ENCODE measurements at places on chromosomes 11 and 22.

DNA sequence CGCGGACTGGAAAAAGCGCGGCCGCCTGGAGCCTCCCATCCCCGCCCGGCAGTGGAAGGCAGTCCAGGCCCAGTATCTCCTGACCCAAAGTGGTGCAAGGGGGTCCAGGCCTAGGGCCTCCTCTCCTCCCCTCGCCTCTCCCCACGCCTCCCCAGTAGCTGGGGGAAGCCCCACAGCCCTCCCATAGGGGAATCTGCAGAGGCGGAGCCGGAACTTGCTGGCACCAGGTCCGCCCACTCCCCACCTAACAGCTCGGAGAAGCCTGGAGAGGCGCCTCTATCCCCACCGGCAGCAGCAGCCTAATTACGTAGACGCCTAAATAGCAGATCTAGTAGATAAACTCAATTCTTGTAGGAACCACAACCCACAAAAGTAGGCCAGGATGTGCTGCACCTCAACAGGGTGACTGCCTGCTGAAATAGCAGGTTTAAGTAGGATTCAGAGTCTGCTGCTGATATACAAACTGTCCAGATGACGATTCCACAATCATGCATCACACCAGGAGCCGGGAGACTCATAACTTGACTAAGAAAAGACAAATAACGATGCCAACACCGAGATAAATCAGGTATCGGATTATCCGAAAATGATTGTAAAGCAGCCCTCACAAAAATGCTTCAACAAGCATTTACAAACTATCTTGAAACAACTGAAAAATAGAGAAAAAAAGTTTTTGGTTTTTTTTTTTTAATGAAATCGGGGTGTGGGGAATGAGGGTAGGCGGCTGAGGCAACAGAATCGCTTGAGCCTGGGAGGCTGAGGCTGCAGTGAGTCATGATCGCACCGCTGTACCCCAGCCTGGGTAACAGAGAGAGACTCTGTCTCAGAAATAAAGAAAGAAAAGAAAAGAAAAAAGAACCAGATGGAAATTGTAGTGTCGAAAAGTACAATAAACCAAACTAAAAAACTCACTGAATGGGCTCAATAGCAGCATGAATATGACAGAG, 11.4 kb upstream of the BRD1 start:
- DNase-seq, result peak; percentile 79

DNA sequence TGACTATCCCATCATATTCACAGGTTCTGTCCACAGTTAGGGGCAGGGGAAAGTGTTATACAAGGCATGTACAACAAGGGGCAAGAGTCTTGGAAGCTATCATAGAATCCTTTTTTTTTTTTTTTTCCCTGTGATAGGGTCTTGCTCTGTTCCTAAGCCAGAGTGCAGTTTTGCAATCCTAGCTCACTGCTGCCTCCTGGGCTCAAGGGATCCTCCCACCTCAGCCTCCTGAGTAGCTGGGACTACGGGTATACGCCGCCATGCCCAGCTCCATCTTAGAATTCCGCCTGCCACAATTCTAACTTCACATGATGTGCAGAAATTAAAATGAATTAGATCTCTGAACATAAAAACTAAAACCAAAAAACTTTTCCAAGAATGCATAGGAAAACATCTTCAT, 31.7 kb downstream of the ZFTA start:
- no peak for DNase-seq

GRCh38 chr11:31437742-31438435, 68.2 kb downstream of the DNAJC24 start:
- no peak for DNase-seq

- DNase-seq, result no peak
Measured at GRCh38 chr11:69301081-69301454, 7.1 kb downstream of the MYEOV start.

DNA sequence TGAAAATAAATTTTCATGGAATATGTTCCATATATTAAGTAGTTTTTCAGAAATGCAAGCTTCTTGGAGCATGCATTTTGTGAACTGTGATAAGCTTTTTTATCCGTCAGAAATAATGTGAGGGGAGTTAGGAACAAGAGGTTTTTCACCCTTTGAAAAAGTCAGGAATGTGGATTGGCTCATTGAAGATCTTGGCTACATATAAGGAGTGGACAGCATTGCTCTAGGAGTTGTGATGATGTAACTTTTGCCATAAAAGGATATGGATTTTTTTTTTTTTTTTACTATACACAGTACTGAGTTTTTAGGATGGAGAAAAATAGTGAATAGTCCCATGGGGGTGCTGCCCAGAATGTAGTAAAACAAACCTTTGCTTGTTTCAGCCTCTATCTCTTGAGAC, 180.2 kb downstream of the NAV2 start:
- DNase-seq, result no peak

- DNase-seq, result no peak
Measured at GRCh38 chr11:64801158-64801464, 1.9 kb downstream of the MAP4K2 start.

DNA sequence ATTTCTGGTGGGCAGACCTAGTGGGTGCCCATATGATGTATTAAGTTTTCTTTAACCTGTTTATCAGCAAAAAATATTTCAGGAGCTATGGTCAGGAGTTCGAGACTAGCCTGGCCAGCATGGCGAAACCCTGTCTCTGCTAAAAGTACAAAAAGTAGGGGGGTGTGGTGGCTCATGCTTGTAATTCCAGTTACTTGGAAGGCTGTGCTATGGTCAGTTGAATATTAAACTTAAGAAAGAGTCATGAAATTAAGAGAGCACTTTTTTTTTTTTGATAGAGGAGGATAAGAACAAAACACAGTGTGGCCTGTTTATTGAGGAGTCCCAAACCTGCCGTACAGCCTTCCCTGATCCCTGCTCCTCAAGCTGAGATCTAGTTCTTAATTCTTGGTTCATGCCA, 29.8 kb downstream of the OR6Q1 start:
- no peak for DNase-seq

DNA sequence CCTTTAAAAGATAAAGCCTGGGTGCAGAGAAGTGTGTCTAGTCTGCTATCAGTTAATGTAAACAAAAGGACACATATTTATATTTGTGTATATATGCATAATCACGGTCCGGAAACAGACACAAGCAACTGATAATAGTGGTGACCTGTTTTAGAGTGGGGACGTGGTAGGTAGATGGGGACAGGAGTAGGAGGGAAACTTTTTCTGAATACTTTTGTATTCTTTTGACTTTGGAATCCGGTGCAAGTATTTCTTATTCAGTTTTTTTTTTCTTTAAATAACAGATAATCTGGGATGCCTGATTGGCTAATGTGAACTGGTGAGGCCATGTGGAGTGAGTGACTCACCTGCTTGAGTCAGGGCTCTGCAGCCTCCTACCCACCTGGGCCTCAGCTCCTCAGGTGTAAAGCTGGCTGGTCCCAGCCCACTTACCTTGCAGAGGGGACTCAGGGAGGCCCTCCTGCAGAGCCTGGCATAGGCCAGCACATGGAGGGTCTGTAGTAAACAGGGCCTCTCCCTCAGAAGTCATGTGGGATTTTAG, 15.3 kb downstream of the MICAL2 start:
- DNase-seq, result no peak

- DNase-seq, result no peak
Measured at GRCh38 chr22:19019679-19020032, 83.6 kb upstream of the PRODH start.

DNA sequence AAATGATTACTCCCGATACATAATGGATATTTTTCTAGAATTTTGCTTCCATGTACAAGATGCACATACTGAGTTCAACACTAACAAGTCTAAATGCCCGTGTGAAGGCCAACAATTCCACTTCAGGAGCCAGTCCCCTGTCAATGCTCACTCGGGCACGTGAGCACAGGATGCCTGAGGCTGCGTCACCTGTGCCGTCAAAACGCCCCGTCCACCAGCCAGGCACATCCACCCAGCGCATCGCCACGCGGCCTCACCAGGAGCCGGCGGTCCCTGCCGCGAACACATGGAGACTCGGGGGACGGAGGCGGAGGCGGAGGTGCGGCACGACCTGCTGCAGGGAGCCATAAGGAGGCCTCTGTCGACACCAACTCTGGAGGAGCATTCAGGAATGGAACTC, 9.8 kb downstream of the TOLLIP start:
- no peak for DNase-seq

- DNase-seq, result no peak
Measured at GRCh38 chr11:83192606-83193245, 786 bp upstream of the ANKRD42 start.

All from stimulated activated naive CD4-positive, alpha-beta T cell (primary cell).